Chondrocyte (in vitro differentiated cells): ENCODE measurements at places on chromosomes 6 and 20.

DNA sequence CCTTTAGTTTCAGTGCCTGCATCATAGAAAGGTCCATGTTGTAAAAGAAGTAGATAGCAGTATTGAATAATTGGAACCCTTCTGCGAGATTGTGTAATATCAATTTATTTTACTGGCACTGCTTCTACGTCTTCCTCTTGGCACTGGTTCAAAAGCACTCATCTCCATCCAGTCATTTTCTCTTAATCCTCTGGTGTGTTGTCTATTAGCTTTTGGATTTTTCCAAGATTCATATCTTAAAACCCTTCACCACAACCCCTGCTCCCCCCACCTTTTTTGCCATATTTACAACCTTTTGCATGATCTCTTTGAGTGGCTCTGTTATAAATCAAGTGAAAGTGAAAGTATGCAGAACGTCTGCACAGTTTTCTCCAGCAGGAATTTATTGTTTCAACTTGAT lies 76.6 kb upstream of the HSF2 start:
- no peak for DNase-seq

- DNase-seq, result no peak
Observed at GRCh38 chr6:112398686-112399085, 51.6 kb downstream of the RFPL4B start.

- DNase-seq, result no peak
Observed at GRCh38 chr20:19473216-19473921, 260.9 kb downstream of the SLC24A3 start.

GRCh38 chr6:170029416-170030283 lies 261.2 kb downstream of the DLL1 start:
- peak; percentile 57 for DNase-seq

DNA sequence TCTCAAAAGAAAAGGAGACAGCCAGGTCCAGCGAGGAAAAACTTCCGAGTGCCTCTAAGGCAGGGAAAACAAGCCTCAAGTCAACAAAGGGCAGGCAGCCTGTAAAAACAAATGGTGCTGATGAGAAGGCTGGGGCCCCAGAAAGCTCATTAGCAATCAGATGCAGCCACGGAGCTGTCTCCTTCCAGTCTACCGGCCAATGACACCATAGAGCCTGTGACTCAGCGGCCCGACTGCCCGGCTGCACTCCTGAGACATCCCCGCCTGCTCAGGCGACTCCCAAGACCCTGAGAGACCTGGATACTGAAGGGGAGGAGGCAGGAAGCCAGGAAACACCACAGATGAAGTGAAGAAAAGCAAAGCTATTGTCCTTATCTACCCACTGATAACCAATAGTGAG lies 120.1 kb upstream of the HDDC2 start:
- no peak for DNase-seq

- no peak for DNase-seq
Observed at GRCh38 chr6:43799551-43800297, 29.7 kb downstream of the VEGFA start.

GRCh38 chr6:149755300-149756260 lies 6.0 kb downstream of the PCMT1 start:
- DNase-seq, result no peak

DNA sequence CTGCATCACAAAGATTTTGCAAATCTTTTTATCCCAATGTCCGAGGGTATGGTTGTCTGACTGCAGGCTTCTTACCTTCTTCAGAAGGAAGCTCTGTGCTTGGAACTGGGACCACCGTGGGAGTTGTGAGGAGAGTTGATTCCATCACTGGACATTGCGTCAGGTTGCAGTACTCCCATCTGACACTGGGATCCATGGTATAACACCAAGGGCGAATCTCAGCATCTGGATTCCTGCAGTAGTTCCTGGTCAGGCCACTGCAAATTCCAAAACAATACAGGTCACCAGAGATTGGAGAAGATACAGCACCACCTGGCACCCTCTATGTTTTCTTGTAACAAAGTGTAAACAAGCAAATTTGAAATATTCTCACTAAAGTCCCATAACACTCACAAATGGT lies 77.7 kb downstream of the LPA start:
- no peak for DNase-seq

- no peak for DNase-seq
Observed at GRCh38 chr6:156756630-156757610, 20.3 kb upstream of the ARID1B start.

DNA sequence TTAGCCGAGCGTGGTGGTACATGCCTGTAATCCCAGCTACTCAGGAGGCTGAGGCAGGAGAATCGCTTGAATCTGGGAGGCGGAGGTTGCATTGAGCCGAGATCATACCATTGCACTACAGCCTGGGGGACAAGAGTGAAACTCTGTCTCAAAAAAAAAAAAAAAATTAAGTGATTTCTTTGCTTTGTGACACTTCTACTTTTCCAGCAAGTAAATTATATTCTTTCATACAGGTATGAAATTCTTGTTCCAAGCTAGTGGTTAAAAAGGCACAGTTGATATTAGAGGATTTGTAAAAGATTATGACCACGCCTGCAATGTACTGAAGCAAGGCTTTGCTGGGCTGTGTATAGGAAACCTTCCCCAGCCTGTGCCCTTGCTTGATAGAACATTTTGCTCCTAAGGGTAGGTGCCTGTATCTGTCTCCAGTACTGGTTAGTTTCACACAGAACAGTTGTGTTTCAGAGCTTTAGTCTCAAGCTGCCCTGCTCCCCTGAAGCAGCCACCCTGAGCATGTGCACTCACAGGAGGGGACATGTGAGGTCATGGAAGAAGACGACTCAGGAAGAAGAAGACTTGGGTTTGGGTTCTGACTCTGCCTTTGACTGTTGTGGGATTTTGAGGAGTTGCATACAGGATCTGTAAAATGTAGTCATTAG lies 10.2 kb downstream of the PTPN1 start:
- no peak for DNase-seq

DNA sequence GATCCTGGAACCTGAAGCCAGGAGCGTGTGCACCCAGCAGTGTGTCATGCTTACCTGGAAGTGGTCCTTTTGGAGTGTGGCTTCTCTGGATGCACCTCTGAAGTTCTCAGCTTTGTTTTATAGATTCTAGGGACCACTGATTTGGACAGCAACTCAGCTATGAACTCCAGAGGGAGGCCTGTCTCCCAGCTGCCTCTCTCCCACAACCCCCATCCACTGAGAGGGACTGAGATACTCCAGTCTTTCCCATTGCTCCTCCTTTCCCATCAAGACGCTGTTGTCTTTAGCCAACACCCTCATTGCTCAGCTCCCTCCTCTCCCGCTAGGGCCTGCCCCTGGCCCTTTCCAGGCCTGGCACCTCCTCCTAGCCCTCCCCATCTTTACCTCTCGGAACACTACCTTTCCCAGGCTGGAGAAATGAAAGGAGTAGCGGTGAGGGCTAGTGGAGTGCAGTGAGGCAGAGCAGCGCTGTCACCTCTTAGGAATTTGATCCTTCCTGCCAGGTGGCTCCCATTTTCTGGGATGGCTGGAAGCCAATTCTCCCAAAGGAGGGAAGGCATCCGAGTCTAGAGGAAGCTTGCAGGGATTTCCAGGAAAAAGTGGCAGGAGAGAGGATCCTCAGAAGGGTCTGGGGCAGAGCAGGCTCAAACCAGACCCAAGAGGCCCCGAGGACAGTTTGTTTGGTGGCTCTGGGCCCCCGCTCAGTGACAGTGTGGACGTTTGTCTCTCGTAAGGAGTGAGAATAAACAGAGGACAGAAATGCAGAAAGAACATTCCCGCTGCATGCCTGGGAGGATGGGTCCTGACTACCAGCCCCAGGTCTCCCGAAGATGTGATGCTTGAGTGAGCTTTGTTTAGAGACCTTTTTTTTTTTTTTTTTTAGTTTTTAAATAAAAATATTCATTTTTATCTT lies at the start of gene LRRN4:
Gene LRRN4, minus strand, starts transcription at position 285 of the 913 bp plus-strand sequence. CDS start 1,261 bp downstream, outside the sequence.
- no peak for DNase-seq

DNA sequence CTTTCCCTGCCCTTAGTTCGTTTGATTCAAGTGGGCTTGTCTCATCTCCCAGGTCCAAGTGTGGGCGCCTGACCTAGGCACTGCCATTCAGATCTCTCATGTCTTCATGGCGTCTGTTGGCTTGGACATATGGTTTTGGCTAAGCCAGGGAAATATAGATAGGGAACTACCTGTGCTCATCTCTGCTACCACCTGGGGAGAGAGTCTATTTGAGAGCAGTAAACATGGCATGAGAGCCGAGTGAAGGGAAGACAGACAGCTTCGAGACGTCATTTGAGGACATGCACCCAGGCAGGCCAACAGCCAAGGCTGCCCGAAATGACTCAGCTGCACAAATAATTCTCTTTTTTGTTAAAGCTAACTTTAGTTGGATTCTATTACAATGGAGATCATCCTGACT lies 370.7 kb upstream of the AGPAT4 start:
- no peak for DNase-seq

DNA sequence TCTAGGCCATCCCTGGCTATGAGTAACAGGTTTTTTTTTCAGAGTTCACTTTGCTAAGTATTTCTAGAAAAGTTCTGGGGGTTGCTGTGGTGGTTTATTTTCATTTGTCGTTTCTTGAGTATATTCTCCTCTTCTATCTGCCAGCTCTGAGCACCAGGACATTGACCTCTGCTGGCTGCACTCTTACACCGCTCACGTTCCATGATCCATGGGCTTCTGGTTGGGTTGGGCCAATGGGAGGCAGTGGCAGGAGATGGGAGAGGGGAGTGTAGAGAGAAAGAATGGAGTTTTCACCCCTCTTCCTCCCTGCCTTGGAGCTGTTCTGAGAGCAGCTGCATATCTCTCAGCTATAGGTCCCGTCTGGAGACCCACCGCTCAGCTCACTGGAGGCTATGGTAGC lies 161.0 kb upstream of the ATXN1 start:
- no peak for DNase-seq

- DNase-seq, result no peak
Observed at GRCh38 chr6:112927641-112928320, 580.7 kb downstream of the RFPL4B start.

- no peak for DNase-seq
Observed at GRCh38 chr6:5674721-5675120, 332.0 kb downstream of the NRN1 start.

DNA sequence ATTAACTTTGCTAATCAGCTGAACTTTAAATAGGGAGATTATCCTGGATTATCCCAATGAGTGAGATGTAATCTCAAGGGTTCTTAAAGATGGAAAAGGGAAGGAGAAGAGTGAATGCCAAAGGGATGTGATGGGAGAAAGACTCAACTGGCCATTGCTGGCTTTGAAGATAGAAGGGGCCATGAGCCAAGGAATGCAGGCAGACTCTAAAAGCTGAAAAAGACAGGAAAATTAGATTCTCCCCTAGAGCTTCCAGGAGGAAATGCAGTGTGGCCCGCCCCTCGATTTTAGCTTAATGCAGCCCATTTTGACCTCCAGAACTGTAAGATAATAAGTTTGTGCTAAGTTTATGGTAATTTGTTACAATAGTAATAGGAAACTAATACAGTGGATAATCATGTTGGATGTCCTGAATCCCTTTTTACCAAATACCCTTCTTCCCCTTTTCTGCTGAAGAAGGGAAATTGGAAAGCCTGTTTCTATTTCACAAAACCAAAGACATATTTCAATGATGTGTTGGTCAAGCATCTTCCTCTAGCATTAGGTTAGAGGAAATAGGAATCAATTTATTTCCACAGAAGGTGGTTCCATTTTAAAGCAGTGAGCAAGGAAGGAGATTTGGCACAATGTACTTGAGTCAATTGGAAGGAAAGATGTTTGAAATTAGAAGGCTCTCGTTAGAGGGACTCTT lies 3.3 kb upstream of the HDDC2 start:
- no peak for DNase-seq

GRCh38 chr20:54623991-54624569 lies 148.7 kb downstream of the DOK5 start:
- DNase-seq, result no peak
